ENCODE measurements at places on chromosomes 4 and X. TPM values are rescaled to one million over a fixed set of nuclear protein-coding genes. Genes with fewer than 3 reads are reported as not detected.

Gene AMOT
- 4.4 TPM for polyA plus RNA-seq

GRCh38 chrX:17817251-17817650 is 43.8 kb downstream of the RAI2 start:
- H3K27me3 ChIP-seq = no peaks in the 10 kb centered on the region
- no peak overlapping the region for H3K27ac ChIP-seq
- no peak overlapping the region for H3K4me3 ChIP-seq
- no peak for DNase-seq
- H3K36me3 ChIP-seq = no peaks in the 10 kb centered on the region

GRCh38 chrX:49915361-49916222 is 6.8 kb upstream of the CLCN5 start:
- H3K4me3 ChIP-seq = no peak overlapping the region
- no peak overlapping the region for H3K27ac ChIP-seq
- H3K4me1 ChIP-seq = no peaks in the 10 kb centered on the region
- peak; percentile 59 for DNase-seq

Gene ATP1B4
- not detected for polyA plus RNA-seq

Gene FAM241A
- 2.0 TPM for polyA plus RNA-seq

GRCh38 chrX:140507223-140507981 is 2.5 kb upstream of the SOX3 start:
- no peak overlapping the region for H3K27ac ChIP-seq
- no peak for DNase-seq
- no peaks in the 10 kb centered on the region for H3K27me3 ChIP-seq
- no peaks in the 10 kb centered on the region for H3K4me1 ChIP-seq

DNA sequence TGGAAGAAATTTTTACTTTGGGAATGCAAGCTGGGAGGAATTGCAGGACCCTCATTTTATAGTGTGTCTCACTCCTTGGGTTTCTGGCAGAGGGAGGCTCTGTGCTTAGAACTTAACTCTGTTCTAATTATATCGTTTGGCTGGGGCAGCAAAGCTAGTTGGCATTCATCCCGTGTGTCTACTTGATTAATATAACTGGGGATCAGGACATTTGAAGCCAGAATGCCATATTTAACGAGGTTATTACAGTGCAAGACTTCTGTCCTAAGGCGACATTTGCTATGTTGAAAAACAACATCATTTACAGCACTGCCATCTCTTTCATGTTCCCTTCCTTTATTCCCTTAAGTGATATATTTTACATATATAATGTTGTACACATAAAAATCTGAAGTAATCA is 179.1 kb upstream of the TBC1D9 start:
- H3K36me3 ChIP-seq = no peaks in the 10 kb centered on the region
- H3K4me3 ChIP-seq = no peak overlapping the region
- no peak for DNase-seq
- no peaks in the 10 kb centered on the region for H3K4me1 ChIP-seq
- H3K27ac ChIP-seq = no peak overlapping the region

- H3K4me3 ChIP-seq = no peak overlapping the region
- H3K36me3 ChIP-seq = no peaks in the 10 kb centered on the region
- no peak for DNase-seq
- no peaks in the 10 kb centered on the region for H3K4me1 ChIP-seq
- no peaks in the 10 kb centered on the region for H3K27me3 ChIP-seq
- no peak overlapping the region for H3K27ac ChIP-seq
These were observed 16.4 kb upstream of the PORCN start for GRCh38 chrX:48492293-48492910.

Gene XAGE1A
- polyA plus RNA-seq = not detected

Gene SAGE1
- polyA plus RNA-seq = not detected

DNA sequence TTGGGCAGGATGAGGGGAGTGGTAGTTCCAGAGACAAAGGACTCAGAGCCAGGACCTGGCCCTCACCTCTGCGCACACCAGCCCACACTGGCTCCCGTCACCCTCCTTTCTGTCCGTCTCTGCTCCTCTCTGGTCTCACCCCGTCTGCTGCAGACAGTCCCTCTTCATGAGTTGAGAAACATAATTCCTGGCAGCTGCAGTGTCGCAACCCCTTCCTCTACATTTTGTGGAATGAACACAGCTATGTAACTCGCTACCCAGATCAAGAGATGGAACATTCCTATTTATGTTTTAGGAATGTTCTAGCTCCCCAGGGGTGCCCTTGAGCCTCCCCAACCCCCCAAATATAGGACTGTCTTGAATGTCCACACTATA is 59.3 kb downstream of the SHROOM2 start:
- H3K27me3 ChIP-seq = no peaks in the 10 kb centered on the region
- H3K4me3 ChIP-seq = no peak overlapping the region
- H3K36me3 ChIP-seq = no peaks in the 10 kb centered on the region
- no peak for DNase-seq

DNA sequence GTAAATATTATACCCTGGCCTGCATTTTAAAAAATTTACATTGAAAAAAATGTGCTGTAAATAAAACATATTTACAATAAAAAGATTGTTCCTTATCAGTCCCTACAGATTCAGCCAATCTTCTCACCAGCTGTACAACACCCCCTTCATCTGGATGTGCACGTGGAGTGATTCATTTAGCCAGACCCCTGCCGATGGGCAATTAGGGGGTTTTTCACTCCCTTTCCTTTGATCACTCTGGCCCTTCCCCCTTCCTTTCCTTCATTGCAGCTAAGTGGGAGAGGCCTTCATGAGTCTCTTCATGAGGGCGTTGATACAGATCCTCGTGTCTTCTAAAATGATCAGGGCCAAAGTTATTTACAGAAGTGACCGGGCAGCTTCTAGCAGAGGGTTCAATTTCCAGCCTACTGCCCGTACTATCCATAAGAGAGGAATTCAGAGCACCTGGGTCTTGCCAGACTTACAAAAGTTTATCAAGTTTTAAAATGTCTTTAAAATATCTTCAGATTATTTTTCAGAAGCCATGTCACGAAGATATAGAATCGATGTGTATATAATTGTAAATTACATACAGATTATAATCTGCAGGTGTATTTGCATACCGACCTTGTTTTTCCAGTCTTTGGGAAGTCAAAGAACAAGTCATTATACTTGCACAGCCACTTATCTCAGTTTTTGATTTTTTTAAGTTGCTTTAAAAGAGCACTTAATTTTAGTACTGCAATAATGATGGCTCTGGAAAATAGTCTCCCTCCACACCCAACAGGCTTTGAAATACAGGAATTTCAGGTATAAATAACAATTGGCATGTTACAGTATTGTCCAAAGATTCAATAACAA is 21.4 kb upstream of the RASL11B start:
- no peaks in the 10 kb centered on the region for H3K36me3 ChIP-seq
- H3K27me3 ChIP-seq = no peaks in the 10 kb centered on the region
- no peak overlapping the region for H3K27ac ChIP-seq
- no peak for DNase-seq
- H3K4me1 ChIP-seq = no peaks in the 10 kb centered on the region

- H3K36me3 ChIP-seq = no peaks in the 10 kb centered on the region
- H3K27ac ChIP-seq = no peak overlapping the region
- no peak for DNase-seq
- H3K27me3 ChIP-seq = no peaks in the 10 kb centered on the region
- no peaks in the 10 kb centered on the region for H3K4me1 ChIP-seq
These were observed 2.1 kb upstream of the PCDH7 start for GRCh38 chr4:30718021-30718542.

DNA sequence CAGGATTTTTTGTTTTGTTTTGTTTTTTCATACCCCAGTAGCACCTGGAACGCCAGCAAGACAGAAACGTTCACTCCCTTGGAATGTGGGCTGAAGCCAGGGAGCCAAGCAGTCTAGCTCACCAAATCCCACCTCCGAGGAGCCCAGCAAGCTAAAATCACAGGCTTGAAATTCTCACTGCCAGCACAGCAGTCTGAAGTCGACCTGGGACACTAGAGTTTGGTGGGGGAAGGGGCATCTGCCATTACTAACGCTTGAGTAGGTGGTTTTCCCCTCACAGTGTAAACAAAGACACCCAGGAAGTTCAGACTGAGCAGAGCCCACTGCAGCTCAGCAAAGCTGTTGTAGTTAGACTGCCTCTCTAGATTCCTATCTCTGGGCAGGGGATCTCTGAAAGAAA is 99.6 kb upstream of the FGF16 start:
- H3K36me3 ChIP-seq = no peaks in the 10 kb centered on the region
- H3K4me1 ChIP-seq = no peaks in the 10 kb centered on the region
- no peak for DNase-seq
- no peaks in the 10 kb centered on the region for H3K27me3 ChIP-seq
- no peak overlapping the region for H3K27ac ChIP-seq
- H3K4me3 ChIP-seq = no peak overlapping the region

DNA sequence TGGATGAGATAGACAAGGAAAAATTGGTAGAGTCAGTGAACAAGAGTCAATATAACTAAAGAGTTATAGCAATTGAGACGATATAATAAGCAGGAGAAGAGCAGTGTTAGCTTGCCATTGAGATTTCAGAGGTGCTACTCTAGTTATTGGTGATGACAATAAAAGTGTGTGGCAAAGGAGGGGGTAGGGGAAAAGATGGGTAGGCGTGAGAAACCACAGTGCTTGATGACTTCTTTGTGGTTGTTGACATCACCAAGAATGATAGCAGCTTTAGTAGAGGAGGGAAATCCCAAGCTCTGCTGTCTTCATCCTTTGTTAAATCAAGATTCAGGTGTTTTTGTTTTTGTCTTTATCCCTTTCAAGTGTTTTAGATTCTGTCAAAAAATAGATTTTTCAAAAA is 179.9 kb upstream of the PPP3CA start:
- no peak overlapping the region for H3K4me3 ChIP-seq
- no peaks in the 10 kb centered on the region for H3K36me3 ChIP-seq

Gene TMEM156
- polyA plus RNA-seq = 16.6 TPM

Gene SSX3
- not detected for polyA plus RNA-seq

- no peak overlapping the region for H3K27ac ChIP-seq
- no peak overlapping the region for H3K4me3 ChIP-seq
- no peaks in the 10 kb centered on the region for H3K4me1 ChIP-seq
These were observed 1141.8 kb upstream of the PCDH7 start for GRCh38 chr4:29578329-29578728.

DNA sequence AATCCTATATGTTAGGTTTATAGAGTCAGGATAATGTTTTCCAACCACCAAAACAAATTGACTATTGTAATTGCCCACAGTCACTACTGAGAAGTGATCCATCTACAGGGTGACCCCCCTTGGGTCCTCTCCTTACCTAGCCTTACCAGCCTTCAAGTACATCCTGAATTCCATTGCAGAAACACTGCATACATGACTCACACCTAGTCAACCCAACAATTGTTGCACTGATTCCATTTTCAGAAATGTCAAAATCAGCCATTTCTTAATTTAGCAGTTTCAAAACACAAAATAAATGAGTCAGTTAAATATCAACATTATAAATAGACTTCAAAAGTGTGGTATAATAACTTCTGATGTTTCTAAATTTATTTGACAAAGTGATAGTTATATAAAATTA is 106.3 kb upstream of the TNIP3 start:
- no peak for DNase-seq
- no peaks in the 10 kb centered on the region for H3K4me1 ChIP-seq
- no peak overlapping the region for H3K4me3 ChIP-seq
- H3K27me3 ChIP-seq = no peaks in the 10 kb centered on the region
- H3K36me3 ChIP-seq = no peaks in the 10 kb centered on the region

- H3K4me1 ChIP-seq = no peaks in the 10 kb centered on the region
- no peak overlapping the region for H3K27ac ChIP-seq
- H3K27me3 ChIP-seq = no peaks in the 10 kb centered on the region
- no peak for DNase-seq
- H3K4me3 ChIP-seq = no peak overlapping the region
These were observed 69.6 kb downstream of the KIT start for GRCh38 chr4:54727346-54727745.

DNA sequence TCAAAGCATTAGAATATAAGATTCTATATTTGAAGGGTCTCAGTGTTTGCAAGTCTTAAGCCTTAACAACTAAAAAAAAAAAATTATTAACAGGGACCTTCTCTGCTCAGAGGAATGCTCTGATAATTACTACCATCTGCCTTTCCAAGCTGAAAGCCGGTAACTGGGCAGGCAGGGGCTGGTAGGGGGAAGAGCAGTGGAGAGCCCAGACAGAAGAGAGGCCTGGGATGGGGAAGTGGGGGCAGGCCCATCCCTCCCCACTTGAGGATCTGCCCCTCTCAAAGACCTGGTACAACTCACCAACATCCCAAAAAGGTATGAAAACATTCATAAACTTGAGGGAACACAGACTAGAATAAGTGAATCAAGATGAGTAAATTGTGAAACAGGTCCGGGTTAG is 113.9 kb downstream of the QDPR start:
- H3K27me3 ChIP-seq = no peaks in the 10 kb centered on the region
- H3K27ac ChIP-seq = no peak overlapping the region
- H3K36me3 ChIP-seq = no peaks in the 10 kb centered on the region

GRCh38 chr4:141595531-141595930 is 40.9 kb upstream of the IL15 start:
- H3K4me1 ChIP-seq = no peaks in the 10 kb centered on the region
- no peak overlapping the region for H3K27ac ChIP-seq
- peaks cover 3% of the 10 kb centered on the region for H3K27me3 ChIP-seq
- H3K36me3 ChIP-seq = no peaks in the 10 kb centered on the region

- DNase-seq = peak; percentile 34
- no peaks in the 10 kb centered on the region for H3K27me3 ChIP-seq
- H3K4me1 ChIP-seq = no peaks in the 10 kb centered on the region
- H3K36me3 ChIP-seq = no peaks in the 10 kb centered on the region
- no peak overlapping the region for H3K27ac ChIP-seq
These were observed 91.3 kb upstream of the WDR44 start for GRCh38 chrX:118254611-118255010.

Gene TCEAL5
- not detected for polyA plus RNA-seq

- no peaks in the 10 kb centered on the region for H3K4me1 ChIP-seq
- no peak overlapping the region for H3K27ac ChIP-seq
- H3K27me3 ChIP-seq = no peaks in the 10 kb centered on the region
- no peaks in the 10 kb centered on the region for H3K36me3 ChIP-seq
- no peak for DNase-seq
These were observed 486.0 kb upstream of the HTR2C start for GRCh38 chrX:114097866-114098265.

Gene NWD2
- not detected for polyA plus RNA-seq

Gene PAGE1
- polyA plus RNA-seq = not detected

Gene SYN1
- 0.74 TPM for polyA plus RNA-seq

DNA sequence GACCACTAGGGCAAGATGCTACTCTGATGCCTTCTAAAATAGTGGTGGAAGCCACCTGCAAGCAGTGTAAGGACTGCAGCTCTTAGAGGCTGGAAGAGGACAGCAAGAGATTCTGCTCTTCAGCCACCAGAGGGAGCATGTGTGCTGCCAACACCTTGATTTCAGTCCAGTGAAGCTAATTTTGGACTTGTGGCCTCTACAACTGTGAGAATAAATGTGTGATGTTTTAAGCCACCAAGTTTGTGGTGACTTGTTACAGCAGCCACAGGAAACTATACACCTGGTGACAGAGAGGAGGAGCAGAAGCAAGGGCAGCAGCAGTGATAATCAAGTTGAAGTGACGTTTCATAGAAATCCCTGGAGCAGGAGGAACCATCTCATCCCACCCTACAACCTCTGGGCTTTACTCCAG is 55.9 kb downstream of the FGFBP1 start:
- H3K27me3 ChIP-seq = no peaks in the 10 kb centered on the region
- H3K4me1 ChIP-seq = no peaks in the 10 kb centered on the region
- no peak overlapping the region for H3K4me3 ChIP-seq
- no peaks in the 10 kb centered on the region for H3K36me3 ChIP-seq
- DNase-seq = peak; percentile 22
- H3K27ac ChIP-seq = no peak overlapping the region
